Upper lobe of left lung (tissue), 6 donors: ENCODE measurements at places on chromosomes 6 and 20.
A peak's percentile ranks its signal among the peaks of the same experiment; 100 is the strongest.

- no peak for DNase-seq
These were observed 116.2 kb downstream of the SGK1 start for GRCh38 chr6:134201716-134202115.

- no peak for DNase-seq
These were observed 148.7 kb upstream of the TCF21 start for GRCh38 chr6:133740218-133740617.

DNA sequence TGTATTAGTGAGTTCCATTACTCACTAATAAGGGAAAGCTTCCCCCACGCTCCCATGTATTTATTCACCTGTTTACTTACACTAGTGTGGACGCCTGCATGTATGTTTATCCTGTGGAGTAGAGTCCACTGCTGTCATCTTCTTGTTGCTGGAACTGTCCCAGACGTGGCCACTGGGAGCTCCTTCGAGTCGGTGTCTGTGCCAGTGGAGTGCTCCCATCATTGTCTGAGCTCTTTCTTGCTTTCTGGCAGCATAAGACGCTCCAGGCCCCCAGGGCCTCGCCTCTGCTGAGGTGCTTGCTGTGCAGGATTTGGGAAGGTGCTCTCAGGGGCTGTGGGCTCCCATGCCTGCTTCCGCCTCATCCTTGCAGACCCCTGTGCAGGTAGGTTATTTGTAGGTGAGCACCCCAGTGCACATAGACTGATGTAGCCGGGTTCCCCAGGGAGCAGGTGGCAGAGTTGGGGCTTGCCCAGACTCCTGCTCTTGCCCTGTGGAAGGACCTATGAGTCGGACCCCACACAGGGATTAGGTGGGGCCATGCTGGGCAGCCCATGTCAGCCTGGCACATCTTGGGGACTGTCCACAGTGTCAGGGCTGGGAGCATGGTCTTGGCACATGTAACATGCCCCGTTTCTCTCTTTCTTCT, 16.6 kb downstream of the PHACTR3 start:
- peak; percentile 24 for DNase-seq

DNA sequence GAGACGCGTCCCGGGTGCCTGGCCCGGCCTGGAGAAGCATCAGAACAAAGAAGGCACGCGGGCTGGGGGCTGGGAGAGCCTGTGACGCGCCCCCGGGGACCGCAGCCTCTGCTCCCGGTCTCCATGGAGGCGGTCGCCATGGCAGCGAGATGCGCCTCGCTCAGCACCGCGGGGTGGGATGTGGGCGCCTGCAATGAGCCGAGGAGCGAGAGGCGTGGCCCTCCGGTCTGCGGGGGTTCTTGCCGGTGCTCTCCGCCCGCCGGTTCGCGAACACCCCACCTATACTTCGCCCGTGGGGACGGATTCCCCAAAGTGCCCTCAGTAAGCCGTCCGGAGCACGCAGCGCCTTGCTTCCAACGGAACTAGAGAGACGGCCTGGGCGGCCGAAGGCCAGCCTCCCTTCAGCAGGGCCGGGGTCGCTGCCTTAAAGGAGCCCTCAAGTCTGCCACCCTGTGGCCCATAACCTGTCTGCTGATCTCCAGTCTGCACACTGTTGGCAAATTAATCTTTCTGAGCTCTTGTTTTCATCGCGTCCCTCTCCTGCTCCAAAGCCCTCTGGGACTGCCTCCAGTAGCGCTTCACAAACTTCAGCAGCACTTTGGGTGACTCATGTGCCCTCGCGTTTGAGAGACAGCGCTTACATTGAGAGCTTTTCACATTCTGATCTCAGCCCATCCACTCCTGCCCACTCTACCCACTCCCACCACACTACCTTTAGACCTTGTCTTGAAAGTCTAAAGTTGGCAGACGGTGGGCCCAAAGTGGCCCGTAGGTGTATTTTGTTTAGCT, 983 bp upstream of the ADISSP start:
- peak; percentile 75 for DNase-seq

GRCh38 chr6:135144673-135145062, 36.4 kb upstream of the MYB start:
- DNase-seq = no peak

DNA sequence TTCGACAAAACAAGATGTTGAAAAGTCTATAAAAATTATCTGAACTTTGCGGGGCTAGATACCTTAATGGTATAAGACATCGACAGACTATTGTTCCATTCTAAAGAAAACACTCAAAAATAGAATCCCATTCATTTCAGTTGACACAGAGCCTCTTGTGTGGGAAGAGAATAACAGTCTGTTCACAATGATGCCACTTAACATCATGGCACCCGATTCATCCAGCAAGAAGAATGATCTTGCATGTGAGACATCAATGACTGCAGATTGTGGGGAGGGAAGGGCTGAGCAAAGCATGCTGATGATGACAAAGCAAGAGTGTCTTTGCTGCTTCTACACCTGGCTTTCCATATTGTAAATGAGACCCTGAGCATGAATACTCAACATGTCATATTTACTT, 49.7 kb upstream of the ARMH2 start:
- no peak for DNase-seq

DNA sequence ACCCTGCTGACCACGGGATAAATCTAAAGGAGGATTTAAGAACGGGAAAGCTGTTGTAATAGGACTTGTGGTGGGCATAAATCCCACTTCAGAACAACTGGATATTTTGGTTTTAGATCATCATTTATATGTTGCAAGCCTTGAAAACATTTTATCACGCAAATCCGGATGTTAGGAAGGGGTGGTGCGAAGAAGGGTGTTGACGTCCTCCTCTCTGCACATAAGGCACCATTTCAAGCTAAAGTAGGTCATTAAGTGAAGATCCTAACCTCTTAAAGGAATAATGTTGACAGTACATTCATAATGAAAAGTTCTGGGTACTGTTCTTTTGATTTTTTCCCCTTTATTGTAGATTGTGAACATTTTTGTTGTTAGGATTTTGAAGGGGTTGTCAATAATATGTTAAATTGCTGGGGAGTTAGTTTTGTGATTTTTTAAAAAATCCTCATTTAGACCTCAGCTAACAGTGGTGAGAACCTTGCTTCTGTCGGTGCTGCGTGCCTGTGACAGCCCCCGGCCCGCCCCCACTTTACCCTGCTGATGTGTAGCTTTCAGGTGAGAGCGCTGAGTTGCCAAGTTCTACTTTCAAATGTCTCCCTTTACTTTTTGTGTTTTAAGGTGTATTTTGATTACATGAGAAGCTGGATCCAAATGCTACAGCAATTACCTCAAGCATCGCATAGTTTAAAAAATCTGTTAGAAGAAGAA, 88.8 kb downstream of the MAP3K4 start:
- no peak for DNase-seq

- DNase-seq = no peak
These were observed 76.1 kb upstream of the TRDN start for GRCh38 chr6:123712831-123713230.

DNA sequence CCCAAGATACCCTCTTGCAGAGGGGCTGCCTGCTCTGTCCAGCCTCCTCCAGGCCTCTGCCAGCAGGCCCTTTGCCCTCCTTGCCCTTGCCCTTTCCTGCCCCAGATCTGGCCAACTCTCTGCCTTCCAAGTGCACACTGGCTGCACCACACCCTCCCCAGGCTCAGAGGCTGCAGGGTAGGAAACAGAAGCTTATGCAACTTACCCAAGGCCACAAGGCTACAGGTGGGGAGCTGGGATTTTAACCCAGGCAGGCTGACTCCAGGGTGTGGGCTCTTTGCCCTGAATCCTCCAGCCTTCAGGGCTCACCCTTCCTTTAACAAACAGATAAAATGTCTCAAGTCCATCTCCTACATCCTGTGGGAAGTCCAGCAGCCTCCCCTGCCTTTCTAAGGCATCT, 14.5 kb upstream of the TRAF3IP2 start:
- no peak for DNase-seq

GRCh38 chr6:112024464-112024863, 29.4 kb upstream of the CCN6 start:
- no peak for DNase-seq

GRCh38 chr6:146305951-146306350, 237.7 kb upstream of the RAB32 start:
- no peak for DNase-seq

DNA sequence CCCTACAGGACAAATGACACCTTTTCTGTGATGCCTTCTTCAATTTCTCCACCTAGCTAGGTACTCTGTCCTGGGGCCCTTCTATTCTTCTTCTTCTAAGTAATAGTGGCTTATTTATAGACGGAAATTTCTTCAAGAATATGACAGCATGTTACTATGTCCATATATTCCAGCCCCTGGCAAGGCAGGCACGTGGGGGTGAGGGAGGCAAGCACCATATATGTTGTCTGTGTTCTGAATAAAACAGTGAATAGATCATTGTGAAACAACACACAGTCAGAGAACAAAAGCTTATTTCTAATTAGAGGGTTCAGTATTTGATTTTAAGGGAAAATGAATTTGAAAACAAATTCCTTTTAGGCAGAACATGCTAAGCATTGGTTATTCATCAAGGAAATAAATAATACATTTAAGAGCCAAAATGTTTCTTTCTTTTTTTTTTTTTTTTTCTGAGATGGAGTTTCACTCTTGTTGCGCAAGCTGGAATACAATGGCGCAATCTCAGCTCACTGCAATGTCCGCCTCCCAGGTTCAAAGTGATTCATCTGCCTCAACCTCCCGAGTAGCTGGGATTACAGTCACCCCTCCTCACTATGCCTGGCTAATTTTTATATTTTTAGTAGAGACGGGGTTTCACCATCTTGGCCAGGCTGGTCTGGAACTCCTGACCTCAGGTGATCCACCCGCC, 6.2 kb downstream of the HEBP2 start:
- DNase-seq = peak; percentile 64

GRCh38 chr20:8974009-8974708, 94.7 kb upstream of the PLCB4 start:
- DNase-seq = no peak

- DNase-seq = no peak
These were observed 241.6 kb upstream of the BTBD3 start for GRCh38 chr20:11675920-11676629.

DNA sequence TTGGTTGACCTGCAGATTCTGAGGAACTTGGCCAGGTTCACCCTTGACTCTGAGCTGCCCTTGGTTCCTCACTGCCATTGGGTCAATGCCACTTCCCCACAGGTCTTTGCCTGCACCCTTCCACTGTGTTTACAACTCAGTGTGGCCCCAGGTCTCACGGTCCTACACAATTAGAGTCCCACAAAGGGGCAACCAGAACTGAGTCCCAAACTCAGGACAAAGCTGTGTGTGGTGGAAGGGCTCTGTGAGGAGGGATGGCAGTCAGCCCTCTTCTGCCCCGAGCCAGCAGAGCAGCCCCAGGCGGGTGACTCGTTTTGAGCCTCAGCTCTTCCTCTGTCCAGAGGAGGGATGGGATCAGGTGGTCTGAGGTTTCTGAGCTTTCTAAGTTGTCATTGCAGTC, 69.5 kb downstream of the NPEPL1 start:
- no peak for DNase-seq

- DNase-seq = no peak
These were observed 37.0 kb upstream of the PREX1 start for GRCh38 chr20:48864738-48865318.

DNA sequence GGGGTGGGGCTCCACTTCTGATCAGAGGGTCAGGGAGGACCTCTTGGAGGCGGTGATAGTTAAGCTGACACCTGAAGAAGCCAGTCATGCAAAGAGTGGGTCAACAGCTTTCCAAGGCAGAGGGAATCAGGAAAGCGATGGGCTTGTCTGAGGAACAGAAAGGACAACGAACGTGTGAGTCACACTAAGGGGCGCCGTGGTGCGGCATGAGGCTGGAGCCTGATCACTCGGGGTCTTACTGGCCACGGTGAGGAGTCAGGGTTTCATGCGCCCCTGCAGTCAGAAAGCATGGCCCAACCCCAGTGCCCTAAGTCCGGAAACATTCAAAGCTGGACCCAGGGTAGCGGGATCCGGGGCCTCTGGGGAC, 50.6 kb upstream of the SLC32A1 start:
- no peak for DNase-seq

GRCh38 chr6:509676-510075, 118.1 kb downstream of the IRF4 start:
- DNase-seq = no peak

- no peak for DNase-seq
These were observed 20.0 kb downstream of the PDE10A start for GRCh38 chr6:165643015-165643414.

DNA sequence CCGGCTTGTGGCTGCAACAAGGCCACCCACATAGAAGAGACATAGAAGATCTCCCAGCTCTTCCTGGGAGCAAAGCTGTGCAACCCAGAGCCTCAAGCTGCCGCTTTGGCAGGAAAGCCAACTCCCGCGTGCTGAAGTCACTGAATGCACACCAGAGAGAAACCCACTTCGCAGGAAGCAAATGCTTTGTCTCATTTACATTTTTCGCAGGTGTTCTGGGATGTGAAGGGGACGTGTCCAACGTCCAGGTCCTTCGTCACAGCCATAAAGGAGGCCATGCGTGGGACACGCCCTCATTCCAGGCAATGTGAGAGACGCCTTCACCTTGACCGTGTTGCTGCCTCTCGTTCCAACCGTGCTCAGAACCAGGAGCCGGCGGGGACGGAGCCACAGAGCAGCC, 24.4 kb downstream of the KCNQ2 start:
- DNase-seq = no peak

GRCh38 chr20:37223053-37223452, 38.6 kb downstream of the GHRH start:
- peak; percentile 73 for DNase-seq

DNA sequence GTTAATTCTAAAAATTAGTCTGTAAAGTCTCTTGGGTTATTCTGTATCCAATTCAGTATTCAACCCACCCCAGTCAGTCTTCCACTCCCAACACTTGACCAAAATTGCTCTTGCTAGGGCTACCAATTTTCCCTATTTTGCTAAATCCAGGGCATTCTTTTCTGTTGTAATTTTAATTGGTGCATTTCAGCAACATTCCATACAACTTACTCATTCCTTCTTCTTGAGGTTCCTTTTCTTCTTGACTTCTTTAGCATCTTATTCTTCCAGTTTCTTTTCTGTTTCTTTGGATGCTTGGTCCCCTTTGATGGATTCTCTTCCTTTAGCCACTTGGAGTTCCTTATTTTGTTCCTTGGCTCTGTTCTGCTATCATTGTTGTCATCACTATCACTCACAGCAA, 11.2 kb upstream of the GRM1 start:
- DNase-seq = no peak

GRCh38 chr6:161830866-161831616, 557.2 kb upstream of the AGPAT4 start:
- DNase-seq = no peak
